ENCODE measurements at places on chromosomes 2 and 18.

- no peak for DNase-seq
Observed at GRCh38 chr2:2694746-2695145, 363.7 kb upstream of the MYT1L start.

DNA sequence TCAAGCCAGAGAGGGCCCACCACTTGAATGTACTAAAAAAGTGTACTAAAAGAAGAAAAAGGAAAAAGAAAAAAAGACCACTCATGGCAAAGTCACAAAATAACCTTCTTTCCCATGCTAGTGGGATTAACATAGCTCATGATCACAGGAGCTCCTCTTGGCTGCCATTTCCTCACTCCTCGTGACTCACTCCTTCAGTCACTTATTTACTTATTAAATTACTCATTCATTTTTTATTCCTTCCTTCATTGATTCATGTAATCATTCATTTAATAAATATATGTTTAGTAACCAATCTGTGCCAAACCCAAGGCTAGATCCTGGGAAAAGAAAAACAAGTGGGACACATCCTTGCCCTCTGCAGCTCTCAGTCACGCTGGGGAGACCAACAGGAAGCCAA is 300.5 kb downstream of the INSIG2 start:
- DNase-seq: no peak

- no peak for DNase-seq
Observed at GRCh38 chr18:77601567-77601966, 351.9 kb downstream of the GALR1 start.

DNA sequence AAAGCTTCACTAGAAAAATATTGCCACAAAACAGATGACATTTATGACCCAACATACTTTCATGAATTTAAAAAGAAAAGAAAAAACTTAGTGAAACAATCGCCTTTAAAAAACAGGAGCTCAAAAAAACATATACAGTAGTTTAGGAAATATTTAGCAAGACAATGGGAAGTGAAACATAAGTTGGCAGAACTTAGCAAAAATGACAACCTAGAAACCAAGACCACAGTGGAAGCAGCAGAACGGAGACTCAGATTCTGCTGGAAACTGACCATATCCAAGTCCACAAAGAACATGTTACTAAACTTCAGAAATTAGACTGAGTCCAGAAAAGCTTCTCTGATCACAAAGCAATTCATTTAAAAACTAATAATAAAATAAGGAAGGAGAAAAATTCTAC is 41.8 kb upstream of the CTAGE1 start:
- no peak for DNase-seq

DNA sequence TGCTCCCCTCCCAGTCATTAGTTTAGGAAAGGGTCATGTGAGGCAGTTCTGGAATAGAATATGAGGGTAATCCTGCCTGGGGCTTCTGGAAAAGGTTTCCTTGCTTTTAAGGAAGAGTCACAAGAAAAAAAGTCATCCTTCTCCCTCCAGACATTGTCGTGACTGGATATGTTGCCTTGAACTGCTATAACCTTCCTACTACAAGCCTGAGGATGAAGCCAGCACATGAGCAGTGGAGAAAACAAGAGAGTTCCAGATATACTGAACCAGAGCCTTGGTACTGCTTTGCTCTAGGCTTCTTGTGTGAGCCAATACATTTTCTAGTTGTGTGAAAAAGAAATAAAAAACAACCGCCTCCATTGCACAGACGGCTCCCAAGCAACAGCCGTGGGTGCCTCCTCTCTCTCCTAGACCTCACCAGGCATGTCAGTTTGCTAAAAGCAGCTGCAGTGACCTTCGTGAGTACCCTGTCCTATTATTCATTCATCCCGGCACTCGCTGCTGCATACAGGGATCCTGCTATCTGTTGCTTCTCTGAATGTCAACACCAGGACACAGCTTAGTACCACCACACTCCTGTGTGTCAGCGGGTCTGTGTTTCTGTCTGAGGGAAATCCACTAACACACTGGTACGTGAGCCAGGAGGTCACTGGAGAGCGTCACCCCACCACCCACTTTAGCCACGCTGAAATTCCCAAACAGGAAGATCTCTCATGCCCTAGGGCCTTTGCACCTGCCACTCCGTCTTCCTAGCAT is 186.7 kb downstream of the KLHL29 start:
- no peak for DNase-seq

DNA sequence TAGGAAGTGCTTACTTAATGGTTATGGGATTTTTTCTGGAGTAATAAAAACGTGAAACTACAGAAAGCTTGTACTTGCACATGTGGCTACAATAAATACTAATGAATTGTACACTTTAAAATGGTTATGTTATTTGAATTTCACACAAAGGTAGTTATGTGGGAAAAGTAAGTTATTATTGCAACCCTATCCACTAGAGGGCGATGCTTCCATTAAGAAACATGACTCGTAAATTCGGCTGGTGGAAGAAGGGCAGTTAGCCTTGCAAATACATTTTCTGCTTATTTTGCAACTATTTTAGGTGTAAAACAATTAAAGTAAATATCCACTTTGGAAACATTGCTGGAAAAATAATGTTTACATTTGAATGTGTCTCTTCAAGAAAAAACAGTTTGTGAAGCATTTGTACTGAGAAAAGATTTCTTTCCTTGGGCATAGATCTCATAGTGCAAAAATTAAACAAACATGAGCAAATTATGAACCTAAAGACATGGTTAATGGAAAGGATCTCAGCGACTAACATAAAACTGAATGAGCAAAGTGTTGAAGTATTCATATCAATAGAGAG is 68.1 kb upstream of the CSRNP3 start:
- DNase-seq: peak; percentile 48

Data from CD4-positive, alpha-beta T cell treated with Interleukin-4 for 1 hour (primary cell).